Sigmoid colon (tissue), 7 donors: ENCODE measurements at places on chromosomes 1 and 21. TPM values are rescaled to one million over a fixed set of nuclear protein-coding genes. Genes with fewer than 3 reads are reported as not detected.

GSTM3 gene
- 116 TPM for total RNA-seq

DNA sequence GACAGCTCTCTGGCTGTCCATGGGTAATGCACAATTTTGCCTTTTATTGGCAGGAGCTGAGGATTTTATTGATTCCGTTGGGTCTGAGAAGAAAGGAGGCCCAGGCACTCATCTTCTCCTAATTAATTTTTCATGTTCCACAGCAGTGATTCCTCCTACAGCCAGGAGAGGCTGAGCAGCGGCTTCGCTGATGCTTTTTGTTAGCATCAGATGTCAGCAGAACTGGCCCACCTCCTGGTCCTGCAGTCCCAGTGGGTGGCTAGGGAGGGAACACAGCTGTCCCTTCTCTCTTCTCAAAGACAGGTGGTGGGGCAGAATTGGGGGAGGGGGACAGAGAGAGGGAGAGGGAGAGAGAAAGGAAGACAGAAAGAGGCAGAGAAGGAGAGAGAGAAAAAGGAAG, 5.7 kb downstream of the MT1HL1 start:
- H3K4me1 ChIP-seq, result no peaks in the 10 kb centered on the region
- DNase-seq, result no peak
- H3K27me3 ChIP-seq, result no peaks in the 10 kb centered on the region

BEST4 gene
- total RNA-seq, result not detected

- H3K27me3 ChIP-seq, result no peaks in the 10 kb centered on the region
- DNase-seq, result peak; percentile 84
- H3K36me3 ChIP-seq, result no peaks in the 10 kb centered on the region
Observed at GRCh38 chr1:200184196-200184595, 156.7 kb downstream of the NR5A2 start.

DNA sequence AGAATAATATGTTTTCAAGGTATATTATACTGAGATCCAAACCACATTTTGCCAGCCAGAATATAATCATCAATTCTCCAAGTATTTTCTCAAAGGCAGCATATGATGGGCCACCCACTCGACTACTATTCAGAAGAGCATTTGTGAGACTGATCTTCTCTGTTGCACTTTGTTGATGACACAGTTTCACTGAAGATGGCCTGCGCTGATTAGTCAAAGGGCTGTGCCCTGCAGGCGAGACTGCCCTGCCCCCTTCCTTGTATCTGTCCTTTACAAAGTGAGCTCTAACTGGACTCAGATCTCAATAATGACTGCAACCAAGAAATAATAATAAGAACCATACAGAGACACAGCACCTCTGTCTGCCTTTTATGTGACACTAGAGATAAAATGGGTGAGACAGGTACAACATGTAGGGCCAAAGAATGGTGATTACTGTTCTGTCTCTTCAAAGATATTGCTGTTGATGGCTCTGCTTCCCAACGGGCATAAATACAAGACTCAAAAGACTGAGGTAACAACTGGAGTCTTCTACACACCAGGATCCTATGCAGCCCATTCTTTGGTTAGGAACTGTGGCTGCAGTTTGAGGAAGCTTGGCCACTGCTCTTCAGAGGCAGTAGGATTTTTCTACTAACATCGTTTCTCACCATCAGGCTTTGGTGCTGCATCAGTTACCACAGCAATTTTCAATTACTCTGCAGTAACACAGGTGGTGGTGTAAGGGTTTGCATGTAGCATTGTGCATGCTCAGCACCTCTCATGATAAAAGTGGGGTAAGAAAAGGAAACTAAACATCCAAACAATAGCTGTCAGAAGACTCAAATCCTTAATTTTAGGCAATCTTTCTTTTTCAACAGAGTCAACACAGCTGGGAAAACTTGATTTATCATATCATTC, 481.1 kb downstream of the PTBP2 start:
- H3K4me1 ChIP-seq, result no peaks in the 10 kb centered on the region
- H3K36me3 ChIP-seq, result no peaks in the 10 kb centered on the region
- H3K27ac ChIP-seq, result no peak overlapping the region
- H3K27me3 ChIP-seq, result no peaks in the 10 kb centered on the region
- no peak overlapping the region for H3K4me3 ChIP-seq
- DNase-seq, result no peak

GRIK1 gene
- 0.49 TPM for total RNA-seq

DNA sequence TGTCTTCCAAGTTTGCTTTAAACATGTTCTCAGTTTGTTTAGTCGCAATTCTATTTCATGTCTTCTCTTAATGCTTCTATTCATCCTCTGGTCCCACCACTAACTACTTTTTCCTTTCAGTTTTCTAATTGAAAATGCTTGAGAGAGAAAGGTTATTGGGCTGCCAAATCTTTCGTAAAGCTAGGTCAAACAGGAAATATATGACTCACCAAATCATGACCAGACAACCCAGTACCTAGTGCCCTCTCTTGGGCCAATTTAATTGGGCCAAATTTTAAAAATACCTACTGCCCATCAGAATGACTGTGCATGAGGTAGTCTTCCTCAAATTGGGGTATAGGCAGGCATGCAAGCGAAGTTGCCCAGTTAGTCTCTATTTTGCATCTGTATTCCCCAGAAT, 295.4 kb upstream of the PBX1 start:
- no peaks in the 10 kb centered on the region for H3K36me3 ChIP-seq
- H3K4me3 ChIP-seq, result no peak overlapping the region
- DNase-seq, result no peak
- H3K4me1 ChIP-seq, result no peaks in the 10 kb centered on the region
- H3K27me3 ChIP-seq, result no peaks in the 10 kb centered on the region
- no peak overlapping the region for H3K27ac ChIP-seq

DNA sequence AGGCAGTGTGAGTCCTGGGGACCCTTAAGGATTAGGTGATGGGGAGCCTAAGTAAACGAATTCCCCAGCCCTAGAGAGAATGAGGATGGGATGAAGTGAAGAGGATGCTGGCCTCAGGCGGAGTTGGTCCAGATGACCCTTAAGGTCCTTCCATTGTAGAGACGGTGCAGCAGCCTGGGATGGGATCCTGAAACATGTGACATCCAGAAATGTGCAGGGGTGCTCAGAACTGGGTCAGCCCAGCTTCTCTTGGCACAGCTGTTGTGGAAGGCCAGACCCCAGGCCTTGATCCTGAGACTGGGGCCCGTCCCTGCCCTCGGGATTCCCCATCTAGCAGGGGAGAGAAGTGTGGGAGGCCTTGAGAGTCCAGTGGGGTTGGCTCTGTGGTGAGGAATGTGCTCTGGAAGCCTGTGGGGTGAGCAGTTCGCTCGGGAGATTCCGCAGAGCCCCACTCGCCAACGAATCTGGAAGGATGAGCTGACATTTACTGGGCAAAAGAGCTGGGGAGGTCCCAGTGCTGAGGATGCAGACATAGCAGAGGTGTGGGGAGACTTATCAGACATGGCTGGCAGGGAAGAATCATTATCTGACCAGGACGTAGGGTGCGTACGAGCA, 28.1 kb downstream of the A3GALT2 start:
- H3K4me1 ChIP-seq, result peaks cover 20% of the 10 kb centered on the region
- peaks cover 32% of the 10 kb centered on the region for H3K36me3 ChIP-seq

- H3K4me1 ChIP-seq, result no peaks in the 10 kb centered on the region
- no peak within 1 kb of the TSS for H3K4me3 ChIP-seq
- H3K36me3 ChIP-seq, result no peaks in the 10 kb centered on the region
- no peak within 1 kb of the TSS for H3K27ac ChIP-seq
- DNase-seq, result no peak
Observed at GRCh38 chr1:160795951-160796383, at the start of gene LY9. TSS of gene LY9 (plus strand) at chr1:160796174. CDS start at chr1:160796188, 14 bp downstream.

GRCh38 chr1:59730759-59731478, 83.8 kb upstream of the HOOK1 start:
- peaks cover 49% of the 10 kb centered on the region for H3K4me1 ChIP-seq
- H3K4me3 ChIP-seq, result no peak overlapping the region
- no peaks in the 10 kb centered on the region for H3K36me3 ChIP-seq
- peak; percentile 93 for DNase-seq

DNA sequence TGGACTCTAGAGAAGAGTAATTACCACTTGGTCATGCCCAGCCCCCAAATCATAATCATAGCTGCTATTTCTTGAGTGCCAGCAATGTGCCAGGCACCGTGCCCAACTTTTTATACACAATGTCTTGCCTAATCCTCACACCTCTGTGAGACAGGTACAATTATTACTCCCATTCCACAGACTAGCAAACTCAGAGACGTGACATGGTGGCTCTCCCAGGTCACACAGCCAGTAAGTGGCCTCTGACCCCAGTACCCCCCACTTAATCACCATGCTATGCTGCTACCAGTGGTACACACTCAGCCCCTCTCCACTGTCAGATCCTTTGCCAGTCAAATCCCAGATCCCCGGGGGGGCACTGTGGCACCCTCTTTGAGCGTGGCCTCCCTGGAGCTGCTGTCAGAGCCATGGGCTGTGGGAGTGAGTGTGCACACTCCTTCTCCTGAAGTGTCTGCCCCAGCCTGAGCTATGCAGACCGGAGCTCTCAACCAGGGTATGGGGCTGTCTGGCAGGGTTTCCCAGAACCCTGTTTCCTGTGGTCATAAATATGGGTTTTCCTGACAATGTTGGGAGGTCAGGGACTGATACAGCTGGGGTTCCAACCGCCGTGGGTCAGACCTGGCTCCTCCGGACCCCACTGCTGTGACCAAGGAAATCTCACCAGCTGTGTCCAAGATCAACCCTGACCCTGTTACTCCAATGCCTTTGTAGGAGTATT, 51.8 kb downstream of the LACTBL1 start:
- no peaks in the 10 kb centered on the region for H3K27me3 ChIP-seq
- no peaks in the 10 kb centered on the region for H3K36me3 ChIP-seq
- H3K4me3 ChIP-seq, result no peak overlapping the region
- DNase-seq, result no peak
- H3K4me1 ChIP-seq, result no peaks in the 10 kb centered on the region

DNA sequence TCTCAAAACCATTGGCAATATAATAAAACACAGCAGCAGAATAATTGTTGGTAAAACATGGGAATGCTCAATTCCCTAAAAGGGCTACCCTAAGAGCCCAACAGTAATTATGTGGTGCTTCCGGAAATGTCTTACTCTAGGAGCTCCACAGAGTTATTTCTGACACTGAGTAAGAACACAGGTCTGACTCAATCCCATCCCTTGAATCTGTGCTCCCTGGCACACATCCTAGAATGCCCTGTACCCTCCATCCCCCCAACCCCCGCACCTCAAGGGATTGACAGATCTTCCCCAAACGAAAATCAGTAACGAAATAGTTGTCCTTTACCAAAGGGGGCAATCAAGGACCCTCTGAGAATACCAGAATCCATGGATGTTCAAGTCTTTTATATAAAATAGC, 71.9 kb downstream of the SMYD2 start:
- no peak for DNase-seq
- H3K4me1 ChIP-seq, result peaks cover 14% of the 10 kb centered on the region
- peaks cover 11% of the 10 kb centered on the region for H3K36me3 ChIP-seq
- H3K4me3 ChIP-seq, result no peak overlapping the region
- no peak overlapping the region for H3K27ac ChIP-seq

SPATA45 gene
- not detected for total RNA-seq

- H3K4me3 ChIP-seq, result no peak overlapping the region
- H3K4me1 ChIP-seq, result peaks cover 17% of the 10 kb centered on the region
- peaks cover 15% of the 10 kb centered on the region for H3K27me3 ChIP-seq
- no peak for DNase-seq
- H3K36me3 ChIP-seq, result no peaks in the 10 kb centered on the region
Observed at GRCh38 chr1:34870395-34870794, 10.8 kb upstream of the SMIM12 start.

NR0B2 gene
- not detected for total RNA-seq

DNA sequence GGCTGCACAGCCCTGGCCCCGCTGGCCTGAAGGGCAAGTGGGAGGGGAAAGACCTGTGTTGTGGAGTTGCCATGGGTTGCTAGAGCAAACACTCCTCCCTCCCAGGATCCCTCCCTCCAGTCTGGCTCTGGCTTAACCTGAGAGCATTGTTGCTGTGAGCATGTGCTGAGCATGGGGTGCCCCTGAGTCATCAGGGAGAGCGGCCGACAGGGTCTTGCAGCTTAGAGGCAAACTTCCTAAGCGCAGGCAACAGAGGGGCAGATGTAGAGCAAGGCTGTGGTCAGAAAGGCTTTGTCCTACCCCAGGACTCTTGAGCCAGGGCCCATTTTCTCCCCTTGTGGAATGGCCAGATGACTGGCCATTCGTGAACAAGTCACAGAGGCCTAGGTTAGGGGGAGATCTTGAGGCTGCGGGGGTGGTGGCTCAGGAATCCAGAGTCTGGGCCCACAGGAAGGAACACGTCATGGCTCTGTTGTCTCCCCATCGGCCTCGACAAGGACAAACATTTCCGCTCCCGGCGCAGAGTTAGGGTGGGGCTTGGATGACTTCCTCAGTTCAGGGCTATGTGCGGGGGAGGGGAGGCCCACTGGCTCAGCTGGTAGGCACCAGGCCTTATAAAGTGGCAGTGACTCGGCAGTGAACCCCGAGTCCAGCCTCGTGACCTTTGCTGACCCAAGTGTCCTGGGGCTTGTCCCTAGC, 362 bp upstream of the DYNLT4 start:
- H3K36me3 ChIP-seq, result peaks cover 39% of the 10 kb centered on the region
- H3K27me3 ChIP-seq, result no peaks in the 10 kb centered on the region
- DNase-seq, result peak; percentile 98
- peak overlapping the region; percentile 98 for H3K27ac ChIP-seq

DNA sequence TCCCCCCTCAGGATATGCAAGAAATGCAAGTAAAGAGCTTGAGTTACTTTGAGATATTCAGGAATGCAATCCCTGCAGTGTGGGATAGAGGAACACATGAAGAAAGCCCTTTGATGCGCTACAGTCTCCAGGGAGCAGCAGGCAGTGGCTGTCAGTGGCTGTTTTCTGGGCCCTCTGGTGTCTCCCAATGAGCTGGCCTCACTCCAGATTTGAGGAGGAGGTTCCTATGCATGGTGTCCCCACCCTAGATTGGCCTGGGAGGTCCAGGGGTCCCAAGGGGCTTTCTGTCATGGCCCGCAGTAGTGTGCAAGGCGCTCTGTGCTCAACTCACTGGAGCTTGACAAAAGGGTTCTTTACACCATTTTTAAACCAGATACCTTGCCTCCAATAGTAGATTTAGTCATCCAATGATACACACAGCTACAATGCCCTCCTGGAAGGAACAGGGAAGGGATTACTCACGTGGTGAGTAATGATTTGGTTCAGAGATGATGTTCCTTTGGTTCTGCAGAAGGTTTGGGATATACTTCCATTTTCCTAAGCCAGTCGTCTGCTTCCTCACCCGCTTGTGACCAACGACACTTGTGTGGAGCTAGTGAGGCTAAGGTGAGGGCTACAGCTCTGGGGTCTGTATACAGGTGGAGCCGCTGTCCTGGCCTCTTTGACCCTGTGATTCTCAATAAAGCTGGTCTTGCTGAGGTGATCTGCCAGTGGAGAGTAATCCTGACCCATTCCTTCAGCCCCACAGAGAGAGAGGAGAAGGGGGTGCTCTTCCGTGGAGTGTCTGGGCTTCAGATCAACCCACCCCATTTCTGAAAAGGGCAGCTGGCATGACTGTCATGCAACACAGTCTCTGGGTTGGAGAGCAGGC, 6.6 kb downstream of the BATF3 start:
- no peak overlapping the region for H3K27ac ChIP-seq
- H3K27me3 ChIP-seq, result peaks cover 29% of the 10 kb centered on the region
- no peaks in the 10 kb centered on the region for H3K4me1 ChIP-seq
- no peak overlapping the region for H3K4me3 ChIP-seq

DNA sequence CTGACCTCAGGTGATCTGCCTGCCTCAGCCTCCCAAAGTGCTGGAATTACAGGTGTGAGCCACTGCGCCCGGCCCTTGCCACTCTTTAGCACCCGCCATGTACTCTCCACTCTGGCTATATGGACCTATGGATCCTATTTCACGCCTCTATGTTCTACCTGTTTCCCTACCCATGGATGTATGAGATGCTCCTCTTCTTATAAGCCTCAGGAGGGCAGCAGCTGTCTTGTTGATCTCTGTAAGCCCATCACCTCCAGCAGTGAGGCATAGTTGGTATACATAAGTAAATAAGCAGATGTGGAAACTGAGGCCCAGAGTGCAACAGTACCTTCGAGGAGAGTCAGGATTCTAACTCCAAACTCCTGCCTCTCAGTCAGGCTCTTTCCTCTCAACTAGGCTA, 24.7 kb upstream of the ARTN start:
- no peaks in the 10 kb centered on the region for H3K36me3 ChIP-seq
- H3K4me1 ChIP-seq, result peaks cover 18% of the 10 kb centered on the region
- no peak overlapping the region for H3K27ac ChIP-seq

OR6Y1 gene
- not detected for total RNA-seq

LRRC38 gene
- not detected for total RNA-seq
